ENCODE measurements at places on chromosomes 6 and 20.

GRCh38 chr6:116887168-116887567 is 10.1 kb downstream of the RFX6 start:
- H3K27ac ChIP-seq: no peak overlapping the region
- no peak overlapping the region for H3K4me3 ChIP-seq
- DNase-seq: no peak
- no peaks in the 10 kb centered on the region for H3K4me1 ChIP-seq

- no peak overlapping the region for H3K4me3 ChIP-seq
- no peaks in the 10 kb centered on the region for H3K36me3 ChIP-seq
- no peaks in the 10 kb centered on the region for H3K4me1 ChIP-seq
- DNase-seq: no peak
Observed at GRCh38 chr6:101462576-101462975, 69.1 kb downstream of the GRIK2 start.

DNA sequence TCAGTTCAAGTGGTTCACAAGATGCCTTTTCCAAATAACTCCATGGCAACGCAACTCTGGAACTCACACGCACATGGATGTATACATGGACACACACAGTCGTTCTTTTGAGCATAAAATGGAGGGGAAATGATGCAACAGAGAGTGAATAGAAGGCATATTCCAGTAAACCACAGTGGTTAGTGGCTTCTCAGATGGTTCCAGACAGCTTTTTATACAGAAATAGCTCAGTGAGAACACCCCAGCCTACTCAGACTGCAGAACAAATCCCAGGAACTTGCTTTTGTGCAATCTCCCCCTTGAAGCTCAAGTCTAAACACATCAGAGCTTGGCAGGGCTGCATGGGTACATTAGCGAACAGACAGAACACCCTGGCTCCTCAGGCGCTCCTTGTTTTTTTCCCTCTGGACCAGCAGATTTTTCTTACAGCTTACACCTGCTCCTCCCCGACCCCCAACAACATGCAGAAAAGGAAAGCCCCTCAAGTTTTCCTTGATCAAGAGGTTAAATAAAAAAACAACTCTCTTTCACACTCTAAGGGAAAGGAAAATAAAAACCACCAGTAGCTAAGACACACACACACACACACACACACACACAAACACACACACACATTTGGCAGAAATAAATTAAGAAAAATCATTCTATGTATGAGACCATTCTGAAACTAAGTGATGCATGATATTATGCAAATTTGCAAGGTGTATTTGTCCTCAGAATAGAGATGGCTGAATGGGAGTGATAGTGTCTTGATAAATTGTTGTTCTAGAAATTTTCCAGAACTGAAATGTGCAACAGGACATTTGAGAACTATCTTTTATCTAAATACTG is 51.2 kb upstream of the RANBP9 start:
- no peaks in the 10 kb centered on the region for H3K27me3 ChIP-seq
- peak overlapping the region; percentile 75 for H3K4me3 ChIP-seq
- peak overlapping the region; percentile 85 for H3K27ac ChIP-seq

GRCh38 chr6:56628105-56628504 is 14.6 kb downstream of the DST start:
- no peaks in the 10 kb centered on the region for H3K4me1 ChIP-seq
- H3K36me3 ChIP-seq: peaks cover 2% of the 10 kb centered on the region
- no peak for DNase-seq
- no peak overlapping the region for H3K27ac ChIP-seq
- no peak overlapping the region for H3K4me3 ChIP-seq
- peaks cover 5% of the 10 kb centered on the region for H3K27me3 ChIP-seq

GRCh38 chr20:7399575-7399974 is 540.7 kb downstream of the HAO1 start:
- no peak overlapping the region for H3K4me3 ChIP-seq
- H3K36me3 ChIP-seq: no peaks in the 10 kb centered on the region
- no peaks in the 10 kb centered on the region for H3K4me1 ChIP-seq
- no peaks in the 10 kb centered on the region for H3K27me3 ChIP-seq
- H3K27ac ChIP-seq: no peak overlapping the region
